ENCODE measurements at places on chromosomes 5 and 9.

DNA sequence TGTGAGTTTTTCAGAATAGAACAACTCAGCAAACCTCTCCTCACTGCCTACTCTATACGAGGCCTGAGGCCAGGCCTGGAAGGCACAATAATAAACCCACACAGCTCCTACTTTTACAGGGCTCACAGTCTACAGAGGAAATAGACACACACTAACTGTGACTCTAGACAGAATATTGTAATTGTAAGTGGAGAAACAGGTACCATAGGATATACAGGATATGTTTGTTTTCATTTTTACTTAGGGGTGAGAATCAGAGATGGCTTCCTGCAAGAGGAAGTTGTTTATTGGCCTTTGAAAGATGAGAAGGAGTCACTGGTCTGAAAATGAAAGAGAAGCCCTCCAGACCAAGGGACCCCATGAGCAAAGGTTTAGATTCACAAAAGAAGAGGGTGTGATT lies 35.8 kb upstream of the TGFBR1 start:
- DNase-seq: no peak

GRCh38 chr9:113682297-113682771 lies 193.8 kb upstream of the ZNF618 start:
- no peak for DNase-seq

DNA sequence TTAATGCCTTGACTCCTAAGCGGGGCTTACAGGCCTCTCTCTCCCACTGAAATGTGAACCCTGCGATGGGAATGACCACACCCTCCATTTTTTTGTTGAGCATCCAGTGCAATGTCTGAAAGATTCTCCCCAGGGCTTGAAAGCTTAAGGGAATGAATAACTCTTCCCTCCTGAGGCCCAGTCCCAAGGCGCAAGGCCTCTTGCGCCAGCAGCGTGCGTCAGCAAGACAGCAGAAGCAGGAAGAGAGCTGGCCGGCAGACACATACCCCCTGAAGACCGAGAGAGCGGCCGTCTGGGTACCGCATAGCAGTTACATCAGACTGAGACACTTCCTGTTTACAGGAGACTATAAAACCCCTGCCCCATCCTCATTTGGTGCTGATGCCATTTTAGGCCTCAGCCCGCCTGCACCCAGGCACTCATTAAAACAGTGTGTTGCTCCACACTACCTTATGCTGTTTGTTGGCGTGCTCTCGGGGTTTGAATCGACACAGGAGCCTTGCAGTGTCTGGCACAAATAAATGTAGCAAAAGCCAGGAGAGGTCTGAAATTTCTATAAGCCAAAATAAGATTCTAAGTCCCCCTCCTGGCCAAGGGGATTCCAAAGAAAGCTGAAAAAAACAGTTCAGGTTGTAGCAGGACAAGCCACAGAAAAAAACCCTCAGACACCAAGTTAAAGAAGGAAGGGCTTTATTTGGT lies 62.3 kb downstream of the GDNF start:
- DNase-seq: no peak

DNA sequence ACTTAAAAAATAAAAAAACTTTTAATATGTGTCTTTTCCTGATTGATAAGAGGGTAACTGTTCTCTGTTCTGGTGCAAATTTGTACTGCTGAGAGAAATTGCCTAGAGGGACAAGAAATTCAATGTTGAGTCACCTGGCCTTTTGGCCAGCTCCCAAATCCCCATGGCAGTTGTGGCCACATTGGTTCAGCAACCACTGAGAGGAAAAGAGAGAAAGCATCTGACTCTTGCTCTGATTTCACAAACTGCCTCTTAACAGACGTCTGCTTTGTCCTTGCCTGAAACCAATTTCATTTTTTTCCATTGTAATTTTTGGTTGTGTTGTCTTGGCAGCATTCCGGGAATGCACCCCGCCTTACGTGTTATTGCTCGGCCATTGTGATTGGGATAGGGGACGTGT lies 42.4 kb downstream of the NTRK2 start:
- no peak for DNase-seq

GRCh38 chr5:123262216-123262823 lies 160.9 kb downstream of the CEP120 start:
- no peak for DNase-seq

- DNase-seq: no peak
Measured at GRCh38 chr5:11985993-11986392, 81.7 kb upstream of the CTNND2 start.

DNA sequence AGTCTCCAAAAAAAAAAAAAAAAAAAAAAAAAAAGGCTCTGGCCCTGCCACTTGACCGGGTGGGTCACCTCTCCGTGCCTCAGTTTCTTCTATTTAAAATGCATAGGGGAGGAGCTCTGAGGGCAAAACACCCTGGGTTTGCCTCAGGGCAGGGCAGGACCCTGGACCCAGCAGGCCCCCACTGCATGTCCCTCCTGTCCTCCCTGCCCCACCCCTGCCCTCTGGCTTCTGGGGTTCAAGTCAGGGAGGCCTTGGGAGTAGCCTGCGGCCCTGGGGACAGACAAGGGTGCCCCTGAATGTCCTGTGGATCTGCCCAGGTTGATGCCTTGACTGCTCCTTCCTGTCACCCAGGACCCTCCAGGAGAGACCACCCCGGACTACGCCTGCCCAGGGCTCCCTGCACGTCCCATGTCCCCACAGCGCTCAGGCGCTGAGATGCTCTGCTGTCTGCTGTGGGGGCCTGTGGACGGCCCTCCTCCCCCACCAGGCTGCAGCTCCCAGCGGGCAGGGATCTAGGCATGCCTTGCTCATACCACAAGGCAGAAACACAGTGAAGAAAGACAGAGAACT lies 35.4 kb downstream of the ADAMTS2 start:
- DNase-seq: no peak

DNA sequence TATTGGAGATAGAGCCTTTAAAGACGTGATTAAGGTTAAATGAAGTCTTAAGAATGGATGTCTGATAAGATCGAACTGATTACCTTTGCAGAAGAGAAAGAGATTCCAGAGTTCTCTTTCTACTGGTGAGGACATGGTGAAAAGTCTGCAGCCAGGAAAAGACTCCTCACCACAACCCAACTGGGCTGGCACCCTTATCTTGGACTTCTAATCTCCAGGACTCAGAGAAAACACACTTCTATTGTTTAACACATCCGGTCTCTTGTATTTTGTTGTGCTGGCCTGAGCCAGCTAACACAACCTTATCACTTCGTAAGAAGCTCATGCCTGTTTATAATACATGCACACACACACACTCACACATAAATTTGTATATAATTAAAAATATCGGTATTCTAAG lies 489.1 kb downstream of the PRDM9 start:
- no peak for DNase-seq

GRCh38 chr5:144944936-144945335 lies 774.3 kb downstream of the KCTD16 start:
- DNase-seq: no peak

GRCh38 chr5:74468421-74468820 lies 172.1 kb downstream of the ENC1 start:
- DNase-seq: no peak

Measured in activated T-helper 1 cell treated with anti-CD3 and anti-CD28 coated beads, Interleukin-2, amount 50 U/mL, for 16 hours (primary cell).